ENCODE measurements at places on chromosomes 16 and 17.

GRCh38 chr16:2420035-2420434, 9.2 kb upstream of the CCNF start:
- no peak overlapping the region for H3K27ac ChIP-seq
- H3K4me1 ChIP-seq: peaks cover 5% of the 10 kb centered on the region
- H3K4me3 ChIP-seq: no peak overlapping the region
- H3K27me3 ChIP-seq: peaks cover 12% of the 10 kb centered on the region
- no peak for DNase-seq

GRCh38 chr16:67883872-67884261, 818 bp upstream of the NRN1L start:
- peak; percentile 71 for DNase-seq
- no peak overlapping the region for H3K4me3 ChIP-seq
- H3K4me1 ChIP-seq: peaks cover 9% of the 10 kb centered on the region
- no peaks in the 10 kb centered on the region for H3K27me3 ChIP-seq
- H3K36me3 ChIP-seq: peaks cover 19% of the 10 kb centered on the region

- H3K27me3 ChIP-seq: no peaks in the 10 kb centered on the region
- peak overlapping the region; percentile 20 for H3K27ac ChIP-seq
- peaks cover 2% of the 10 kb centered on the region for H3K36me3 ChIP-seq
- DNase-seq: no peak
- peaks cover 31% of the 10 kb centered on the region for H3K4me1 ChIP-seq
- H3K4me3 ChIP-seq: peak overlapping the region; percentile 85
Measured at GRCh38 chr17:39167476-39167875, 1.5 kb upstream of the ARL5C start.

GRCh38 chr17:77400445-77400870, 259.7 kb downstream of the SEC14L1 start:
- peak overlapping the region; percentile 92 for H3K4me3 ChIP-seq

- DNase-seq: no peak
- no peaks in the 10 kb centered on the region for H3K36me3 ChIP-seq
- no peak overlapping the region for H3K27ac ChIP-seq
- peaks cover 57% of the 10 kb centered on the region for H3K27me3 ChIP-seq
Measured at GRCh38 chr17:10875984-10876555, 38.2 kb upstream of the PIRT start.

DNA sequence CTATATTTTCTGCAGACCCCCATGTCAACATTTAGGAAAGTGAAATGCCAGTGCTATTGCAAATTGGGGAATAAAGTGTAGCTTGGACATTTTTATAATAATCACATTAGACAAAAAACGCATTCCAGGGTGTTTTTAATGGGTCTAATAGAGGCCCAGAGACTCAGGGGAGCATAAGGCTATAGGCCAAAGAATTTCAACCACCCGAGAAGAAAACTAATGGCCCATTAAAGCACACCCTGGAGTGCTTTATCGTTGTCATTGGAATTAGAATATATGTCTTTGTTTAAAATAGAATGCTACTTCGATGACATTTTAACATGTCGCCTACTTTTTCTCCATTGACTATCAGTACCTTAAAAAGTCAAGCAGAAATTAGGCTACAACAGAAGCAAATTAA, 414.1 kb upstream of the CDH8 start:
- H3K36me3 ChIP-seq: no peaks in the 10 kb centered on the region
- no peak overlapping the region for H3K27ac ChIP-seq
- no peaks in the 10 kb centered on the region for H3K4me1 ChIP-seq
- H3K4me3 ChIP-seq: no peak overlapping the region
- no peak for DNase-seq

DNA sequence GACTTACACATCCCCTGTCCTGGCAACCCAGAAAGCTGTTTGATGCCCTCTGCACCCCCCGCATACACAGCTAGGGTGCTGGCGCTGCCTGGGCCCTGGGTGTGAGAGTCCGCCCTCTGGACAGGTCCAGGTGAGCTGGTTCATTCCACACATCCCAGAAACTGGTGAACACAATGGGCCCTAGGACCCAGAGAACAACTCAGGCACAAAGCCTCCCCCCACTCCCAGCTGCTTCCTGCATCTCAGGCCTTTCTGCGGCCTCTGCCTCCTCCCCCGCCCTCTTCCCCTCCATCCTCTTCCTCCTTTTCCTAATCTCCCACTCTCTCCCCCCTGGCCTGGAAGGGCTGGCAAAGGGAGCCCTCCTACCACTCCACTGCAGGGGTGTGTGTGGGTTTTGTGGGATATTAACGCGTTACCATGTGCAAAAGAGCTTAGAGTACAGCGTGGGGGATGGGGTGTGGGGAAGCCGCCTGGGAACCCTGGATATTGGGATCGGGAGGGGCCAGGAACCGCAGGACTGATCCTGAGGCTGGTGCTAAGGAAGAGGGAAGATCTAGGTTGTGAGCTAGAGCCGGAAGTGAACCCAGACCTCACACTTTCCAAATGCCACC, 1.6 kb upstream of the PPP1R9B start:
- H3K27me3 ChIP-seq: no peaks in the 10 kb centered on the region
- H3K4me3 ChIP-seq: peak overlapping the region; percentile 89
- peak overlapping the region; percentile 62 for H3K27ac ChIP-seq
- DNase-seq: no peak

DNA sequence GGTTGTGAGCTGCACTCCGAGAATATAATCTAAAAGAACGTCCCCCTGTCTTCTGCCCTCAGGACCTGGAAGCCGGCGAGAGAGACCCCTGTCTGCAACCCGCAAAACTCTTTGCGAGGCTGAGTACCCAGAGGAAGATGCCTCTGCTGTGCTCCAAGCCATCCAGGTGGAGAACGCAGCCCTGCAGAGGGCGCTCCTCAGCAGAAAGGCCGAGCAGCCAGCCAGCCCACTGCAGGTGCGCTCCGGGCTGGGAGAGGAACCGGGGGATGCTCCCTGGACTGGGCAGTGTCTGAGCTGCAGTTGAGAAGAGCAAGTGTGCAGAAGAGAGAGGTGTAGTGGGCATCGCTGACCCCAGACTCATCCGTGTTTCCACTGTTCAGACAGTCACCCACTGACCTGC, 148.3 kb downstream of the KATNIP start:
- no peak overlapping the region for H3K4me3 ChIP-seq
- no peak overlapping the region for H3K27ac ChIP-seq
- no peaks in the 10 kb centered on the region for H3K27me3 ChIP-seq
- DNase-seq: no peak
- H3K4me1 ChIP-seq: no peaks in the 10 kb centered on the region

- DNase-seq: no peak
- peaks cover 83% of the 10 kb centered on the region for H3K27me3 ChIP-seq
- no peaks in the 10 kb centered on the region for H3K36me3 ChIP-seq
- no peak overlapping the region for H3K4me3 ChIP-seq
- no peaks in the 10 kb centered on the region for H3K4me1 ChIP-seq
- no peak overlapping the region for H3K27ac ChIP-seq
Measured at GRCh38 chr16:27851586-27851985, 211.9 kb downstream of the GSG1L start.

DNA sequence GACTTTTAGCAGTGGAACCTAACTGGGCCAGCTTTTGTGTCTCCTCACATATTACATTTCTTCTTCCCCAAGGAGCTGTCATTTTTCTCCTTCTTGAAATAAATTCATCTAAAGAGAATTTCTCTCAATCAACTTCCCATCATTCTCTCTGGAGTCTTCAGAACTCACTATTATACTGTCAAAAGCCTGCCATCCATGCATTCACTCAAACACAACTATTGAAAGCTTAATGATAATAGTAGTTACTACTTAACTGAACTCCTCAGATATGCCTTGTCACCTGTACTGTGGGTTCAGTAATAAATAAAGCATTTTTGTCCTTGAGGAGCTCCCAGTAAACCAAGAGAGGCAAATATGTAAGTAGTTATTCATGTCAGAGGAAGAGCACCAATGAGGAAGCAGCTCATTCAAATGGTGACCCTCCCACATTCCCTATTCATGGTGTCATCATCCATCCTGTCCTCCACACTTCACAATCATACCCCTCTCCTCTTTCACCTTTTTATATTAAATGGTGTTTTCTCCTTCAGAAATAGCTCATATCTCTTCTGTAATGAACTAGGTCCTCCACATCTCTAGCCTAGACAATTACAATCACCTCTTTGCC, 162.6 kb downstream of the CA10 start:
- H3K36me3 ChIP-seq: no peaks in the 10 kb centered on the region
- DNase-seq: no peak
- H3K4me3 ChIP-seq: no peak overlapping the region
- no peaks in the 10 kb centered on the region for H3K4me1 ChIP-seq

DNA sequence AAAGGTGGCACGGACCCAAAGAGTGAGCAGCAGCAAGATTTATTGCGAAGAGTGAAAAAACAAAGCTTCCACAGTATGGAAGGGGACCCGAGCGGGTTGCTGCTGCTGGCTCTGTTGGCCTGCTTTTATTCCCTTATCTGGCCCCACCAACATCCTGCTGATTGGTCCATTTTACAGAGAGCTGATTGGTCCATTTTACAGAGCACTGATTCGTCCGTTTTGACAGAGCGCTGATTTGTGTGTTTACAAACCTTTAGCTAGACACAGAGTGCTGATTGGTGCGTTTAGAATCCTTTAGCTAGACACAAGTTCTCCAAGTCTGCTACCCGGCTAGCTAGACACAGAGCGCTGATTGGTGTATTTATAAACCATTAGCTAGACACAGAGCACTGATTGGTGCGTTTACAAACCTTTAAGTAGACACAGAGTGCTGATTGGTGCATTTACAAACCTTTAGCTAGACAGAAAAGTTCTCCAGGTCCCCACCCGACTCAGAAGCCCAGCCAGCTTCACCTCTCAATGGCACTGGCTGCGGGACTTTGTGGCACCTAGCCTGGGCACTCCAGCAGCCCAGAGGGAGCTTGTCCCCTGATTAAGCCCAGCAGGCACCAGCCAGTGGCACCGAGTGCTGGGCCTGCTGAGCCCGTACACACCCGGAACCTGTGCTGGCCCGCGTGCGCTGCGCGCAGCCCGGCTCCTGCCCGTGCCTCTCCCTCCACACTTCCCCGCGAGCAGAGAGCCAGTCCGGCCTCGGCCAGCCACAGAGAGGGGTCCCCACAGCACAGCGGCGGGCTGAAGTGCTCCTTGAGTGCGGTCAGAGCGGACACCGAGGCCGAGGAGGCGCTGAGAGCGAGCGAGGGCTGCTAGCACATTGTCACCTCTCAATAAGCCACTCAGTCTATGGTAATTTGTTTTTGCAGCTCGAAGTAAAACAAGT, 15.1 kb downstream of the IGSF6 start:
- no peaks in the 10 kb centered on the region for H3K27me3 ChIP-seq
- peaks cover 24% of the 10 kb centered on the region for H3K4me1 ChIP-seq
- no peak for DNase-seq
- H3K36me3 ChIP-seq: peaks cover 1% of the 10 kb centered on the region

DNA sequence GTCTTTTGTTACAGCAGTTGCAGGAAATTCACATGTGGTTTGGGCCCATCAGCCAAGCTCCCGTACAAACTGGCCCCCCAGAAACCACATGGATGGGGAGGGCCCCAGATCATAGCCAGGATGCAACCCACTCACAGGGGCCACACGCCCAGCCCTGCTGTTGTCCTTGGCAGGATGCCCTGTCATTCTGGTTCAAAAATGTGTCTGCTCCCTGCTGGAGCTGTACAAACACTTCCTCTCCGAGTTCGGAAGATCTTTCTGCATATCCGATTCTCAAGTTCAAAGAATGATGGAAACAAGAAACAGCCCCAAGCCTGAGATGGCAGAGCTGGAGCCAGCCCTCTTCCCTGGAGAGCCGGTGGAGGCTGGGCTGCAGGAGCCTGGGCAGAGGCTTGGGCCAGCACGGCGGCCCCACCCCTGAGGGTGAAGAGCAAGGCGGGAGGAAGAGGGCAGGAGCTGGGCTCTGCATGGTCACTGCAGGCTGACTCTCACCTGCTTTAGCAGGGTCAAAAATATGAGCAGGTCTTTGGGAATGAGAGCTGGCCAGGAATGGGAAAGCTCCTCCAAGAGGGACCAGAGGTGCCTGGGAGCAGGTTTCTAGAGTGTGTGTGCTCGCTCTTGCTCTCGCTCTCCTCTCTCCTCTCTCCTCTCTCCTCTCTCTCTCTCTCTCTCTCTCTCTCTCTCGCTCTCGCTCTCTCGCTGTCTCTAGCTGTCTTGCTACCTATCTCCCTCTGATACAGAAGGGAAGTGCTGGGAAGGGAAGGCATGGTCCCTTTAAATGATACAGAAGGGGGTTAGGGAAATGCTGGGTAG, 34.7 kb upstream of the ENPP7 start:
- peaks cover 1% of the 10 kb centered on the region for H3K36me3 ChIP-seq
- no peaks in the 10 kb centered on the region for H3K4me1 ChIP-seq
- H3K4me3 ChIP-seq: no peak overlapping the region
- peaks cover 62% of the 10 kb centered on the region for H3K27me3 ChIP-seq
- no peak for DNase-seq
- no peak overlapping the region for H3K27ac ChIP-seq

- H3K4me3 ChIP-seq: no peak overlapping the region
- no peak for DNase-seq
- peaks cover 48% of the 10 kb centered on the region for H3K4me1 ChIP-seq
- peak overlapping the region; percentile 32 for H3K27ac ChIP-seq
Measured at GRCh38 chr17:18997650-18998196, 6.8 kb downstream of the FAM83G start.

DNA sequence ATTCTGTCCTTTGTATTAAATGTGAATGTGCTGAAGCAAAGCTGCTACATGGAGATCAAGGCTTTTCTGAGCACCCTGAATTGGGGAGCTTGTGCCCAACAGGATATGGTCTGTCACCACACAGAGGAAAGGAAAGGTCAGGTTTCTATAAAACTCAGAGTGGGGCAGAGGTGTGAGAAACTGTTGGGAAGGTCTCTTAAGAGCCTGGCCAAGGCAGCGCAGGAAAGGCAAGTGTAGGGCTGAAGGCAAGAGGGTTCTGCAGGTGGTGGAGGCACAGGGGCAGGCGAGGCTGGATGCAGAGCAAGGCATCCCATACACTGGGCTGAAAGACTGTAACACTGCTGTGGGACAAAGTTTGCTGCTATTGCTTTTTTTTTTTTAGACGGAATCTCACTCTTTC, 8.1 kb downstream of the COX6A2 start:
- peak overlapping the region; percentile 51 for H3K4me3 ChIP-seq
- H3K36me3 ChIP-seq: peaks cover 4% of the 10 kb centered on the region
- H3K4me1 ChIP-seq: peaks cover 66% of the 10 kb centered on the region

DNA sequence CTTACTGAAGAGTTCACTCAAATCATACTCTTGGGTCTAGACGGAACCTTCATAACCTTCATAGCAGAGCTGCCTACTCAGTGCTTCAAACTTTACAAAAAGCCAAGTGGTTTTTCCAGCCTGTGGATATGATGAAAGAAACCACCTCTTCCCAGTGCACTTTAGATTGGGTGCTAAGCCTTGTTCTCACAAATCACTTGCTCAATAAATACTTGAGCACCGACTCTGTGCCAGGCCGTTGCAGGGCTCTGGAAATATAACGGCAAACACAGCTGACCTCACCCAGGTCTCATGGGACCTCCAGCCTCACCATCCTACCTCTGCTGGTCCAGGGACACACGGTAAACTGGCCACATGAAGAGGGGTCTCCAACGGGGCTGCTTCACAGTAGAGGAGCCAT, 35.7 kb downstream of the CDRT4 start:
- H3K36me3 ChIP-seq: peaks cover 7% of the 10 kb centered on the region
- H3K4me3 ChIP-seq: no peak overlapping the region
- DNase-seq: no peak
- no peaks in the 10 kb centered on the region for H3K27me3 ChIP-seq

- no peaks in the 10 kb centered on the region for H3K36me3 ChIP-seq
- peak overlapping the region; percentile 91 for H3K27ac ChIP-seq
- no peaks in the 10 kb centered on the region for H3K27me3 ChIP-seq
- peak; percentile 29 for DNase-seq
- H3K4me1 ChIP-seq: peaks cover 26% of the 10 kb centered on the region
Measured at GRCh38 chr16:11613381-11614303, 26.9 kb upstream of the LITAF start.

All from central memory CD8-positive, alpha-beta T cell (primary cell).